Cortex of kidney (tissue), 1 donor: ENCODE measurements at places on chromosomes 5 and 9.

GRCh38 chr5:146098047-146098446 is 7.3 kb downstream of the PLAC8L1 start:
- DNase-seq = no peak

GRCh38 chr9:70120834-70121510 is 77.3 kb downstream of the MAMDC2 start:
- no peak for DNase-seq

DNA sequence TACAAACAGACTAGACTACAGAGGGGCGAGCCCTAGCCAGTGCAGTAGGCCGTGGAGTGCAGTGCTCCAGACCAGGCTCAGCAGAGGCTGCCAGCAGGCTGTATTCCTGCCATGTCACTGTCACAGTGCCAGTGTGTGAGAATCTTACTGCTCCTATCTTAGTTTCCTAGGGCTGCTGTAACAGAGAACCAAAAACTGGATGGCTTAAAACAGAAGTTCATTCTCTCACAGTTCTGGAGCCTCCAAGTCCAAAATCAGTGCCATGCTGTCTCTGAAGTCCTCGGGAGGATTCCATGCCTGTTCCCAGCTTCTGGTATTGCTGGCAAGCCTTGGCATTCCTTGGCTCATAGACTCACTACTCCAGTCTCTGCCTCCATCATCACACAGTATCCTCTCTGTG is 75.0 kb upstream of the SAP30L start:
- DNase-seq = no peak

DNA sequence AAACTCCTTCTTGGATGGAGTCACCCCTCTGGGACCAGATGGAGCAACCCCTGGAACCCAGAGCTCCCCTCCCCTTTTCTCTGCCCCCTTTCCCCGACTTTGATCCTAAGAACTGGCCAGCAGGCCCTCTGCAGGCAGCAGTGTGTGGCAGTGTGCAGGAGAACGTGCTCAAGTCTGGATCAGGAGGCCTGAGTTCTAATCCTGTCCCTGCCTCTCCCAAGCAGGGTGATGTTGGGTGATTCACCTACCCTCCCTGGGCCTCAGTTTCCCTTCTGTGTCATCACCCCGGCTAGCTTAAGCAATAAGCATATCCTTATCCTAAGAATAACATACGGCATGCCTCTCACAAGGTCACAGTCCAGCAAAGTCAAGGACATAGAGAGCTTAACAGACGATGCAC is 67.6 kb downstream of the C9orf50 start:
- no peak for DNase-seq

DNA sequence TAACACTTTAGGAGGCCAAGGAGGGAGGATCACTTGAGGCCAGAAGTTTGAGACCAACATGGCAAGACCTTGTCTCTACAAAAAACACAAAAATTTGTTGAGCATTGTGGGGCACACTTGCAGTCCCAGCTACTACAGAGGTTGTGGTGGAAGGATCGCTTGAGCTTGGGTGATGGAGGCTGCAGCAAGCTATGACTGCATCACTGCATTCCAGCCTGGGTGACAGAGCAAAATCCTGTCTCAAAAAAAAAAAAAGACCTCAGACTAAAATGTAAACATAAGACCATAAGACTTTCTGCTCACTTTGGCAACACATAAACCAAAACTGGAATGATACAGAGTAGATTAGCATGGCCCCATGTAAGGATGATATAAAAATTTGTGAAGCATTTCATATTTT is 24.6 kb upstream of the NANS start:
- no peak for DNase-seq

- no peak for DNase-seq
These were observed 420.1 kb upstream of the MEF2C start for GRCh38 chr5:89303033-89303480.

DNA sequence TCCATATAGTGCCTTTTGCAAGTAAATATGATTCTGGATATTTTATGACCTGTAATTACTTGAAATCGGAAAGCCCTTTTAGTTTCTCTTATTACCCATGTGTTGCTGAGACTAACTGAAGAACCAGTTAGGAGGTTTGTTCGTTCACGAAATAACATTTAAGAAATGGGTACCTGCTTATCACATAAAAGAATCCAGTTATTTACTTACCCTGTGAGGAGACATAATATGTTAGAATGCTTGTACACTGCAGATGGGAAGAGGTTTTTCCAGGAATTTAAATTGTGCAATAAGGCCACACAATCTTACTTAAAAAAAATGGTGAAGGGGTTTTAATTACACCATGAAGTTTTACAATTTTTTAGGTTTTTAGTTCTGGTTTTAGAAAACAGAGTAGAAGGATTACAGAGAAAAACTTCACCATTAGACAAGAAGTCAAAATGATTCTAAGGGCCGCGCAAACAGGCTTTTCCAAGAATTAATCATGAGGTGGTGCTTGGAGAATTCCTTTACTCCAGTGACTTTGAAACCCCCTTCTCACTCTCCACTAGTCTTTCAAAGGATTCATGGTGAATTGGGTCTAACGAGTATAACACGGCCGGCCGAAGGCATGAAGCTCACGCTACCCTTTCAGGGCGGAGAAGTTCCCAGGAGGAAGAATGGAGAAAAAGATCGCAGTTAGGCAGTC is 1.1 kb upstream of the PTGER4 start:
- no peak for DNase-seq

DNA sequence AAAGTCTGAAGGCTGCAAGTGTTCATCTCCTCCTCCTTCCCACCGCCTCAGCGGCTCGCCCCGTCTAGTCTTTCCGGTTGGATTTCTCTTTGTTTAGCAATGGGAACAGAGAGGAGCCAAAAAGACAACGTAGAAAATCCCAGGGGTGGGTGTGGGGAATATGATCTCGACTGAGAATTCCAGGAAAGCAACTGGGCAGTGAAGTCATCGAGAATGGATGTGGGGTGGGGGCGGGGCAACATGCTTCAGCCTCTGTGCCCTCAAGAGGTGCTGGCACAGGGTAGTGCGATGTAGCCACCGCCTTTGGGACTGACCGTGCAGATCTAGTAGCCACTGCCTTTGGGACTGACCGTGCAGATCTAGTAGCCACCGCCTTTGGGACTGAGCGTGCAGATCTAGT is 12.9 kb downstream of the MSX2 start:
- DNase-seq = no peak

GRCh38 chr9:122122903-122123632 is 30.0 kb upstream of the TTLL11 start:
- DNase-seq = no peak

DNA sequence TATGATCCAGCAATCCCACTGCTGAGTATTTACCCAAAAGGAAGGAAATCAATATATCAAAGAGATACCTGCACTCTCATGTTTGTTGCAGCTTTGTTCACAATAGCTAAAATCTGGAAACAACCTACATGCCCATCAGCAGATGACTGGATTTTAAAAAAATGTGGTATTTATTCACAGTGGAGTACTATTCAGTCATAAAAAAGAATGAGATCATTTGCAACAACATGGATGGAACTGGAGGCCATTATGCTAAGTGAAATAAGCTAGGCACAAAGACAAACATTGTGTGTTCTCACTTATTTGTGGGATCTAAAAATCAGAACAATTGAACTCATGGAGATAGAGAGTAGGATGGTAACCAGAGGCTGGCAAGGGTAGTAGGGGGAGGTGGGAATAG is 33.1 kb downstream of the CYSTM1 start:
- DNase-seq = no peak

DNA sequence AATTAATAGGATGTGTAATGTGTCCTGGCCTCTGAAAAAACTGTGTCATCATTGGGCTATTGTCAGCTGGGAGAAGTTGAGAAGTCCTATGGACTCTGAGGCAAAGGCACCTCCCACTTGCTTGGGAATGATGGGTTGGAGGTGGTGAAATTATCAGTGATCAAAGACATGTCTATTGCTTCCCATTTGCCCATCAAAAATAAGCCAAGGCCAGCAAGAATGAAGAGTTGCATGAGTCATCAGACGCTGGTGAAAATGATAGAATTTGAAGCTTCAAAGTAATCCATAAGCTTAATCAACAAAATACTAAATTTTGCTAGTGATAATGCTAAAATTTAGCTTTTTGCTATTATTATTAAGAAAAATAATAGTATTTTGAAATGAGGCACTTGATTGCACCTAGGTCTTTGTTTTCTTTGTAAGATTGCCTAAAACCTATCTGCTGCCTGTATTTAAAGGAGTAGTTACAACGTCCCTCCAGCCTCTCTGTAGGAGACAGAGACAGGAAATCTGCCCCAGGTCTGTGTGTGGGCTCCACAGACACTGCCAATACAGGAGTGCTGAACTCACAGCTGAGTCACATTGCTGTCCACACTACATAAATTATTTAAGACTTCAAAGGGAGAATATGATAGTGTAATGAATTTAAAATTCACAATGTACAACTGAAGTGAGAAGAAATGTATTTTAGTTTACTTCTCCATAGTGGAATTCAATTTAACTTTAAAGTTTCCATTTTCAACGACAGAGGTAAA is 48.4 kb upstream of the APC start:
- DNase-seq = no peak

GRCh38 chr5:31770998-31771397 is 132.1 kb downstream of the PDZD2 start:
- DNase-seq = no peak

DNA sequence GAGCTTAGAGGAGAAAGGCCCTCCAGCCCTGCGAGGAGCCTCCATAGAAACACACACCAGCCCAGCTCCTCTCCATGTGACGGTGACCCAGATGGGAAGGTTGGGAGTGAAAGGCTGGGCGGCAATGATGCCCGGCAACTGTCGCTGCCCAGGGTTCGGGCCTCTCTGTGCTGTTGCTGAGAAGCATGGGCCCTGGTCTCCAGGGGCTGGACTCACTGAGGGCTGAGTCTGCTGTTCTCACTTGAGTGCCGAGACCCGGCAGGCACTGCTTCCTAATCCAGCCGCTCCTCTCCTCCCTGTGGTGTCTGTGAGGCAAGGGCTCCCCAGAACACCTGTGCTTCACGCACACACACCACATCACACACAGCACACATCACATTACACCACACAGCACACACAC is 493.6 kb downstream of the GADD45G start:
- no peak for DNase-seq

DNA sequence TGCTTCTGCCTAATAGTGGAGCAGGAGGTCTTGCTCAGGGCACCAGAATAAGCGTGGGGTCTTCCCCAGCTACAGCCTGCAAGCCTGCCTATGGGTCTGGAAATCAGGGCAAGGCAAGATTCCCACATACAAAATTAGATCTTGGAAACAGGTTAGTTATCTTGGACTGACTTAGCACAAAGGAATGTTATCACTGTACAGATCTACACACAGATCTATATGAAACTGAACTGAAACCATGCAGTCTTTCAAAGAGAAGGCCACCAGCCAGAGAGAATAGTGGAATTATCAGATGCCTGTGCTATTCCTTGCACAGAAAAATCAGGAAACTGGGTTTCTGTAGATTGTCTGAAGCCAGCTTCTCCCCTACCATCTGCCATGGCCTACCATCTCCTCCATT is 585.7 kb downstream of the ACTL7B start:
- no peak for DNase-seq

DNA sequence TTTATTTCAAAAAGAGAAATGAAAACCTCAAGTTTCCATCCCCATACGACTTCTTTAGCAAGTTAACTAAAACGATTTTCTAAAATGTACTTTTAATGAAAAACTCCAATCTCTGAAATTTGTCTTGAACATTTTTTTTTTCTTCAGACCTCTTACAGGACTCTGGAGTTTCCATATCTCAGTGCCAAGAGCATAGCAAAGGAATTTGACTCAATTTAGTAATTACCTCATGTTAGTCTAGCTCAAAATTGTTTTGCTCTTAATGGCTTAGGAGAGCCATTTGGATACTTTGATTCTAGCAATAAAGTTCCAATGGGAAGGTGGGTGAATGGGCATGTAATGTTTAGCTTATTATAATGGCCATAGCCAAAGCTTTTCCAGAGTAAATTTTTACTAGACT is 26.0 kb upstream of the SPATA31D4 start:
- DNase-seq = no peak

DNA sequence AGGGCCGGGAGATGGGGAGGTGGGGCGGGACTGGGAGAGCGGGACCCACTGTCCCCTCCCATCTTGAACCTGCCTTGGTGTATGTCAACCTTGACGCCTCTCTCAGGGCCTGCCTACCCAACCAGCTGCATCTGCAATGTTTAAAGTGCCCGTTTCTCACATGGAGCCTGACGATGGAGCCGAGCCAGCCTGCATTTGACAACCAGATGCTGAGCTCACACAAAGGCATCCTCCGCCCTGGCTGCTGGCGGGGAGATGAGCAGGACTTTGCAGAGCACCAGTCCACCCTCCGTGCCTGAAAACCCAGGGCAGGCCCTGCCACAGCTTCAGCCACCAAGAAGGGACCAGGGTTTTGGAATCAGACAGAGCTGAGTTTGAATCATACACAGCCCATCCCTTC is 141.1 kb upstream of the SMIM23 start:
- DNase-seq = no peak

DNA sequence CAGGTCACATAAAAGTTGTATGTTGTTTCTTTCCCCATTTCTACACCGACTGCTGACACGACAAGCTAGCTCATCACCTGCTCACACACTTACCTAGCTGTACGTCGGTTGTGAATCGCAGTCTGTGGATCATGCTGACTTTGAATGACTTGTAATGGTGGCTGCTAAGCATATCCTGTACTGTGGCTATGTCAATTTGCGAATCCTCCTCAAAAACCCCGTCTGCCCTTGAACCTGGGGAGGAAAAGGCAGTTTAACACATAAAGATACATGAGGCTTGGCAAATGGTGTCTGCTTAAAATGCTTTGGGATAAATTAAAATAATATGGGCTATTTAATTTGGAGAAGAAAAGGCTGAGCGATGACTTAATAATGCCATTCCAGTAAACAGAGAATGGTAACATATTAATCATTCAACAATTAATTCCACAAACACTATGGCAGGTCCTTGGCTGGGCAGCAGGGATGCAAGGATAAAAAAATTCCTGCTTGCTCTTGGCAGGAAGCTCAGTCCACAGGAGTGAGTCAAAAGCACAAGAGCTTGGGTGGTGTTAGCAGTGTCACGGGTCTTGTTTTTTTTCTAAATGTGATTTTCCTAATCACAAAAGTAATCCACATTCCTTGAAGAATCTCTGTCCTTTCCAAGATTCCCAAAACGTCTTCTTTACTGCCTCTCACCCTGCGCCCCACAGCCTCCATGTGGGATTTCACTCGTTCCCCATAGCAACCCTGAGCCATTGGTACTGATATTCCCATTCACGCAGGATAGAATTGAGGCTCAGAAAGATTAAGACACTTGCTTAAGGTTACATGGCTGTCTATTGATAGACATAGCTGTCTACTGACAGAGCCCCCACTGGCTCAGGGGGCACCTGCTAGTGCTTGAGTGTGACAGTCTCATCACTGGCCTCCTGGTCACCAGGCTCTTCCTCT is 222.4 kb downstream of the MAPKAP1 start:
- no peak for DNase-seq

DNA sequence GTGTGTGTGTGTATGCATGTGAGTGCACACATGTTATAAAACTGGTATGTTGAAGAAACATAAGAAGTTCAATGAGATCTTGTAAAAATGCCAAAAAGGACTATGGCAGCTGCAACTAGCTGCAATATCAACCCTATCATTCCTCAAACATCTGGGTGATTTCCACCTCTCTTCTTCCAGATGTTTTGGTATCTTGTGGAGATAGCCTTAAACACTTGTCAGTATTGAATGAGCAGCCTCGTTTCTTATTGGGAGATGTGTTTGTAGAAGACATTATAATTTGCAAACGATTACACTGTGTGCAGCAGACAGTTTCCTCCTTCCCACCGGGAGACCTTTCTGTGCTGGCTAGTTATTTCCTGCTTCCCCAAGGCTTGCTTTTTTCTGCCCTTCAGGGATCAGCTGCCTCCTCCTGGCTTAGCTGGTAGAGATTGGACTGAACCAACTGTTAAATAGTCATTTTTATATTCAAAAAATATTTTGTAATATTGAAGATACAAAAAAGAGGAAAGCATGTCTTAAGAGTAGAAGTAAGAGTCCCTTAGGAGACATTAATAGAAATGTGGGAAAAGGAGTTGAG is 168.4 kb upstream of the MPDZ start:
- no peak for DNase-seq
